ENCODE measurements at places on chromosomes 3 and 15.

DNA sequence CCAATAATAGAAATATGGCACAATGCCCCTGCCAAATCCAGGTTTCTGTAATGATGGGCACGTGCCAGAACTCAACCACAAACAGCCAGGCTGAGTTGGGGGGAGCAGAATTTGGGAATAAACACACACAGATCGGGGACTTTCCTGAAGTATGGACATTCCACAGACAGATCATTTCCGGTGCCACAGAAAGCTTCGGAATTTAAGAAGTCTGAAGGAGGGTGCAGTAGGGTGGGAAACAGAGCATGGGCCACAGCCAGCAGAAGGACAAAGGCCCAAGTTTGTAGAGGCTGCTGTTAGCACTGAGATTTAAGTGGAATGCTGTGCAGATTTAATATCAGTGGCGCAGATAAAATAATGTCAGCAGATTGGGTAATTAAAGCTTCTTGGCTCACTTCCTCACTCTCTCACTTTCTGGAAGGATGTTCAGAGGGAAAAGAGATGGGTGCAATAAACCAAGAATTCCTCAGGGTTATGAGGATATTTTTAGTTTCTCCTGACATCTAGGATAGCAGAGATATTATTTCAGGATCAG lies 67.4 kb downstream of the MYLK start:
- peak; percentile 83 for DNase-seq

DNA sequence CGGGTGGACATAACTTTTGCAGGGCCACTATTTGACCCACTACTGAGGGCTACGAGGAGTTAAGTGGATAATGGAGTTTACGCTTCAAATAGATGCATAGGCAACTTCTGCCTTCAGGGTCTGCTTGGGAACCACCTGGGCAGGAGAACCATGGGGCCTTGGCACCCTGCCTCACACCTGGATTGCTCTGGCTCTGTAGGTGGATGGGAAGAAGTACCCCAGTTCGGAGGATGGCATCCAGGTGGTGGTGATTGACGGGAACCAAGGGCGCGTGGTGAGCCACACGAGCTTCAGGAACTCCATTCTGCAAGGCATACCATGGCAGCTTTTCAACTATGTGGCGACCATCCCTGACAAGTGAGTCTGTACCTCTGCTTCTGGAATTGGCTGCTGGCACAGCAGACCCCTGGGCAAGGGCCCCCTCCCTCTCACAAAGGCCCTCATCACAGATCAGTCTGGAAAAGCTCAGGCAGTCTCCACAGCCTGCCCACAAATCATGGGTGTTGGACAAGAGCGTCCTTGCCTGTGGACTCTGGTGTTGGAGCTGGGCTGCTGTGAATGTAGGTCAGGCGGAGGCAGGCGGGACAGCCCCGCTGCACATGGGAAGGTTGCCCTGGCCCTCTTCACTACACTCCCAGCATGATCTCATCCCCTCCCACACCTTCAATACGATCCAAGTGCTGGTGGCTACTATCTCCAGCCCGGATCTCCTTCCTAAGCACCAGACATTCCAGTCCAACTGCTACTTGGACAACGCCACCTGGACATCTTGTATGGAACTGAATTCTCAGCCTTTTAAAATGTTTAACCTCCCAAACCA lies 46.7 kb downstream of the MESD start:
- no peak for DNase-seq

DNA sequence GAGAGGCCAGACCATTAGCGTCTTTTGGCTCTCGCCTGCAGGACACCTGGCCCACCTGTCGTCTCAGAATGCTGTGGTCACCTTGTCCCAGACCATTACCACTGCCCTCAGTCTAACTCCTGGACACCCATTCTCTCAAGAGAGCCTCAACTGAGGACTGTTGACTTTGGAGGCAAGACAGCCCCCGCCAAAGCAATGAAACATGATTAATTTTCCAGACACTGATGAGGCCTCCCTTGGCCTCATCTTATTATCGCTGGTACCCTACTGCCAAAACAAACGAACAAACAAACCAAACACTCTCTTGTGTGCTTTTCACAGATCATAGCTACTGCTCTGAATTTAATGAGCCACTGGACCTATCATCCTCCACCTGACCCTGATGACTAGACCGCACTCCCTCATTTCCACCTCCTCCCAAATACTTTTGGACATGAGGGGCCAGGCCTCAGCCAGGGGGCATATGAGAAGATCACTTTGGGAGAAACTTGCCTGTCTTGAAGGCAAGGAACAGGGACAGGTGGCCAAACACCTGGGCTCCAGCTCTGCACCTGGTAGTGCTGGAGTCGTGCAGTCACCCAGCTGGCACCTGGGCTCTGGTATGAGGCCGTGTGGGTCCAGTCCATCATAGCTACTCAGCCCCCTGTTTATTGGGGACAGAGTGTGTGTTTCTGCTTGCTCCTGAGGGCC lies 27.6 kb downstream of the ALS2CL start:
- no peak for DNase-seq

DNA sequence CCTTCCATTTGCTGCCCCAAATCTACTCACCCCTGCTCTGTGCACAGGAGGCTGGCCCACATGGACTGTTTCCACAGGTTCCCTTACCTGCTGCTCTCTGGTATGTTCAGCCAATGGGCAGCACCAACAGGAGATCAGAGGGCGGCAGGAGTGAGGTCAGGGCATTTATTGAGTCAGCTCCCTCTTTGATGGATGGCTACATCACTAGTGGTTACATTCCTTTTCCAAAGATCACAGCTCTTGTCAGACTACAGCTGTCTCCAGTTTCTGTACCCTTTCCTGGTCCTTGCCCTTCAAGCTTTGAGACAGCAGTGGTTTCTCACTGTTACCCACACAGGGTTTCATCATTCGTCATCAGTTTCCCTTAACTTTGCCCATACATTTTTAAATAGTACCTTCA lies 325.1 kb downstream of the SUCLG2 start:
- no peak for DNase-seq

GRCh38 chr15:43977072-43977884 lies 150.5 kb downstream of the WDR76 start:
- DNase-seq, result no peak

DNA sequence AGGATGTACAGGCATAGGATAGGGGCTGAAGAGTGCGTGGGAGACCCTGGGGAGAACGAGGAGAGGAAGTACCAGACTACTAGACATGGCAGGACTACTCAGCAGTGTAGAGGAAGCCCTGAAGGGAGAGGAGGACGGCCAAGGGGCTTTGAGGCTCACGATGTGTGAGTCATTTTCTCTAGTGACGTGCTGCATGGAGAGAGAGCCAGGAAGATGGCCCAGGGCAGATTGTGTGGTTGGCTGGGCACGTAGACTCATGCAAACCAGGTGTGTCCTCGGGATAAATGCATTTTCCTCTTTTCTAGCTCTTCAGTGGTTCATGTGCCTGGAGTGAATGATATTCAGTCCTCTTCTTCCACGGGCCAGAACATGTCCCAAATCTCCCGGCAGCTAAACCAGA lies 115.0 kb upstream of the ABHD17C start:
- no peak for DNase-seq

DNA sequence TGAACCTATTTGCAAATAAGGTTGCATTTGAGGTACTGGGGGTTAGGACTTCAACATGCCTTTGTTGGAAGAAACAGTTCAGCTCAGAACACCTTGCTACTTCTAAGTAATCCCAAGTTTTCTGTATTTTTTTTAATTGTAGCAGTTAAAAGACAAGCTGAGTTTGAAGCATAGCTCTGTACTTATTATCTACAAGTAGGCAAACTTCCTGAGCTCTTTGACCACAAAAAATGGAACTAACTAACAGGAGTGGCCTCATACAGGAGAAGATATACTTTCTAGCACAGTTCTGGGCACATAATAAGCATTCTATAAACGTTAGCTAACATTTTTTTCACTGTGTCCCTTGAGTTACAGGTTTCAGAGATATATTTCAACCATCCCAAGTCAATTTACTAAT lies 159.2 kb downstream of the CHST2 start:
- DNase-seq, result no peak

DNA sequence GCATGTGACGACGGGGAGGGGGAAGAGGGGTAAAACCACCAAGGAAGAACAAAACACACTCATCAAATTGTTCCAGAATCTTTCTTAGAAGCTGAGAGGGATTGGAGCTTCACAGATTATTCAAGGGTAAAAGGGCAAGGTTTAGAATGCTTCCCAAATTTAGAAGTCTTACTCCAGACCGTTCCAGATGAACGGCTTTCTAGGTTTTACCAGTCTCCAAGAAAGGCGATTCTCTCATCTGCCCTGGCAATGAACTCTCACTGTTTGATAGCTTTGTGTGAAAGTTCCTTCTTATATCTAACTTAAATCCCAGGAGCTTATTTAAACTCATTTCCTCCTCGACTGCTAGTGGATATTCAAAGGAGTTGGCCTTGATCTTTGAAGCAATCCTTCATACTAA lies 124.3 kb upstream of the PRICKLE2 start:
- no peak for DNase-seq

DNA sequence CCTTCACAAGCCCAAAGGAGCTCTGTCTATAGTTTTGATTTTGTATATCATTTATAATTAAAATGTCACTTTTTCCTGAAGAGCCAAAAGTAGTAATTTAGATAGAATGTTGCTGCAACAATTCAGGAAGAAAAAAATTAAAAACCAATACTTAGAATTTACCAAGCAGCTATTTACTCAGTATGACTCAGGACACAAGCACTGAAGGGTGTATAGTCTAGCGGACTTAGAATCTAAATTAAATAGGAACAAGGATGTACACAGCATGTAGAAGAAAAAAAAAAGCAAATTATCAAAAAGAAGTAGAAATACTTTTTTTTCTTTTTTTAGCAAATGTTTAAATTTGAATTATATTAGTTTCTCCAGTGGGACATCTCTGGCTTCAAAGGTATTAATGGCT lies 31.6 kb downstream of the PGBD4 start:
- DNase-seq, result no peak

DNA sequence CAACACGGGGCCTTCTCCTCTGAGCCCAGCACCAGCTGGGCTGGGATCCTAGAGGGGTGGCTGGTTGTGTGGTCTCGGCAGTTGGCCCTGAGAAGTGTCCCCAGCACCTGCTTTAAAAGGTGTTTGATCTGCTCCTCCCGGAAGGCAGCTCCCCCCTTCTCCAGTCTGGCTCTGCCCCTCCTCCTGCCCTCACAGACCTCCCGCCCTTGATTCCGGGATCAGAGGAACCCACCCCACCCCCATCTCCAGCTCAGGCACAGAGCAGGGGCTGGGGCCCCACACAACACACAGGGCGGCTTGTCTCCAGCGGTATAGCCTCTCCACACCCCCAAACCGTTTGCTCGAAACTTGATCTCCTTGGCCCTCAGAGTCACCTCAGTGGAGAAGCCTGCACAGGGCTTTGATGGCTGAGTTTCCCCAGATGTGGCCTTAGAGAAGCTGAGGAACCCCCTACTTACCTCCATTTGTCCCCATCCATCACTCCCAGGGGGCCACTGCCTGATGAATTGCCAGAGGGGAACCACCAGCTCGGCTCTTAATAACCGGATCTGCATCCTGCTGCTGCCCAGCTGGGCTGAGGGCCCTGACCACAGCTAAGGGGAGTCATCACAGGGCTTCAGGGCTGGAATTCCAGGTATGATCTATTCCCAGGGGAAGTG lies 6.4 kb upstream of the STRA6 start:
- peak; percentile 56 for DNase-seq

DNA sequence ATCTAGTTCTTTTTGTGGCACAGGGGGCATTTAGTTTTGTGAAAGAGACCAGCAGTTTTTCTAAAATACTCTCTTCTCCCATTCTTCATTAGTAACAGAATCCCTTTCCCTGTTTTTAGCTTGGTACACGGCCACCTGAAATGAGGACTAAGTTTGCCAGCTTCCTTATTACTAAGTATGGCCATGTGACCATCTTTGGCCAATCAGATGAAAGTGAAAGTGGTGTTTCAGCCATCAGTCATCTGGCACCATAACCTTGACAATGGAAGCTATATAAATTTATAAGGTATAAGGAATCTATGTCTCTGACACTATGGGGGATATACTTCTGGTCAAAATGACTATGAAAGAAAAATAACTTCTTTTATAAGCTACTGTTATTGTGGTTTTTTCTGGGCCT lies 570.4 kb downstream of the AGBL1 start:
- no peak for DNase-seq

DNA sequence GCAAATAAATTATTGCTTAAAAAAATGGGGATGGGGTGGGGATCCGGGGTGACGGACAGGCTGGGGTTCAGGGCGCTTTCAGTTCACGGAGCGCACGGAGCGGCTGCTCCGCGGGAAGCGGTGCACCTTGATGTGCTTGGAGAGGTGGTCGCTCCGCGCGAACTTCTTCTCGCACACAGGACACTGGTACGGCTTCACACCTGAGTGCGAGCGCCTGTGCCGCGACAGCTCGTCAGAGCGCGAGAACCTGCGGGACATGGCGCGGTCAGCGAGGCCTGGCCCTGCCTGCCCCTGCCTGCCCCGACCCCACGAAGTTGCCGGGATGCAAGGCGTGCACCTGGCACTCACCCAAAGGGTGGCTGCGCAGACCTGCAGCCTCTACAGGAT lies 13.6 kb downstream of the KLF15 start:
- no peak for DNase-seq

DNA sequence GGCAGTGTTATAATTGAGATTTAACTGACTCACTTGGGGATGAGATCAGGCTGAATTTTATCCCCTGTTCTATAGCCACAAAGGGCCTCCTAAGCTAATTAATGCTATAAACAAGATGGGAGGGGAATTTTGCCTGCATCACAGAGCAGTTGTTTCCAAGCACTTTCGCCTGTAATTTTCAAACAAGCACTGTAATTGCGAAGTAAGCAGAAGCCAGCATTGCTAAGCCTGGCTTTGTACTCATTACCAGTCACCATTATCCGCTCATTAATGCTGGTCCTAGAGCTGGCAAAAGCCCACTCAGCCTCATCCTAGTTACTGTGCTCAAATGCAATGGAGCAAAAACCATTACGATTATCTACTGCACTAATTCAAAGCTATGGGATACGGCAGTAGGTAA lies 356.6 kb upstream of the UBE2E2 start:
- DNase-seq, result no peak

DNA sequence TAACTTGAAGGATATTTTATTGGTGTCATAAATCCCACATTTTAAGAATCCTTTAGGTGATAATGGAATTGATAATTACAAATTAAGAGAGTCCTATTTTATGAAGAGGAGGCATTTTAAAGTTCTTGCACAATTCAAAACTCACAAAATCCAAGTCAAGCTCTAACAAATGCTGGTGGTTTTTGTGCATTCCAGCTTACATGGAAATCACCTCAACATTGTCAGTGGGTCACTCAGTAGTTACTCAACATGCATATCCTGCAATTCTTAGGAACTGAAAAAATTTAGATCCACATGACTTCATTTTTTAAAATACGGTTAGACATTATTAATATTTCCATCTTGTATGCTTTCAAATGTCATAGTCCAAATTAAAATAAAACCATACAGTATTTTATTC lies 487.2 kb downstream of the CNTN3 start:
- DNase-seq, result no peak

- DNase-seq, result no peak
Observed at GRCh38 chr3:170076715-170077238, 39.0 kb downstream of the GPR160 start.

DNA sequence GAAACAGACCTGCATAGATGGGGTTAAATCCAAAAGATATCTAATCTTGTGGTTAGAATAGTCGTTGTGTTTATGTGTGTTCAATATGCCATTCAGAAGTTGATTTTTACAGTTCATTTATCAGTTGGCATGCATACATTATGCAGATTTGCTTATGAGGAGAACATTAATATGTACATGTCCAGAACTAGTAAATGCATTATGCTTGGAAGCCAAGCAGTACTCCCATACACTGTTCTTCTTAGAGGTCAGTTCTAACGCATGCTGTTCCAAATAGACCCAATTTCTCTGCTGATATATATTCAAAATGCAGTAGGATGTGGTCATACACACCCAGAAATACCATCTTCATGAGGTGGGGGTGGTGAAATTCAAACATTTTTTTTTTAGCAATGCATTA lies 956 bp downstream of the FGF12 start:
- no peak for DNase-seq

- no peak for DNase-seq
Observed at GRCh38 chr3:2441558-2441957, 342.9 kb downstream of the CNTN4 start.
